ENCODE measurements at places on chromosomes 2 and 18.

DNA sequence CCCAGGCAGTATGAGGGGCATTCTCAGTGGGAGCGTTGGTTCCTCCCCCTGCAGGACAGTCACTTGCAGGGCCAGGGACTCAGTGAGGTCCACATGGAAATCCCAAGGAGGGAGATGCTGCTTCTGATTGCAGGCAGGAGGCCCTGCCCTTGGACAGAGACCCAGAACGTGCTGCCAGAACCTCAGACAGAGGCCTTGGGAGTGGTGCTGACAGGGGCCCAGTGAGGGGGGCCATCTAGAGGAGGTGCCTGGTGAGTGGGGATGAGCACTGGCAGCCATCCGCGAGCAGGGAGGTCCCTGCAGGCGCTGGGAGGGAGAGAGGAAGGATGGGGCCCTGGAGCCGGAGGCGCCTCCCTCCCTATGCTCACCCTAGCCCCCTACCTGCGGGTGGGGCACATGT is 133.1 kb downstream of the DYSF start:
- no peak for DNase-seq

- no peak for DNase-seq
These were observed 256.7 kb upstream of the RBBP8 start for GRCh38 chr18:22676423-22676822.

GRCh38 chr2:190435031-190435670 is 27.0 kb downstream of the MFSD6 start:
- no peak for DNase-seq

- no peak for DNase-seq
These were observed 121.9 kb upstream of the ACAA2 start for GRCh38 chr18:49935215-49935614.

GRCh38 chr18:78542204-78542603 is 437.4 kb upstream of the SALL3 start:
- DNase-seq = no peak

- DNase-seq = no peak
These were observed 64.1 kb downstream of the FBXO15 start for GRCh38 chr18:74083557-74083952.

- no peak for DNase-seq
These were observed 23.1 kb downstream of the FAM178B start for GRCh38 chr2:96963316-96963715.

DNA sequence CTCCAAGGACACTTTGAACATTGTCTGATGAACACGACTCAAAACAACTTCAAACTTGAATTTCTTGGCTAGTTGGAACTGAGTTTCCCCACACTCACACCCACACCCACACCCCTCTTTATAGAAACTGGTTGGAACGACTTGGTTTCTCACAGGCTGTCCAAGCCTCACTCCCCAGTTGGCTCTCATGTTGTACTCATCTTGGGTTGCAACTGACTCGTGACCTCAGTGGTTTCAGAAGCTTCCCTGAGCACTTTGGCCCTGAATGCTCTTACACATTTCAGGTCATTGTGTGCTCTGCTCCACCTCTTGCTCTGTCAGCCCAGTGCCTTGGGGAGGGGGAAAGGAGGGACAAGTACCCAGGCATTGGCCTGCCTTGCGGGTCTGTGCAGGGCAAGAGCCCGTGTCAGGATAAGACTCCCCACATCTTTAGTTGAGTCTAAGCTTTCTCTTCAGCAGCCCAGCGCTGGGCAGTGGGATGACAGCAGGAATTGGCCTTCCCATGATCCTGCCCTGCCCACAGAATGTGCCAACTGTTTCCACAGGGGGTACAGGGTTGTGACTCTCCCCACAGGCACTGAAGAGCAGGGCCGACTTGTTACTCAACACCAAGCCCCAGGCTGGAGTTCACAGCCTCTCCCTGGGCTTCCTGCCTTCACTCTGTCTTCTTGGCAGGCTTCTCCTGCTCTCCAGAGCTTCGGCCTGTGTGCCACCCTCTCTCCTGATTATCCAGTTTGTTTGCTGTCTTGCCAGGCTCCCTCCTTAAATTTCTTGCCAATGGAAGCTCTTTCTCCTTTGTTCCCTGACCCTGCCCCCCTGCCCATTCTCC is 104.6 kb downstream of the RTN4 start:
- no peak for DNase-seq

DNA sequence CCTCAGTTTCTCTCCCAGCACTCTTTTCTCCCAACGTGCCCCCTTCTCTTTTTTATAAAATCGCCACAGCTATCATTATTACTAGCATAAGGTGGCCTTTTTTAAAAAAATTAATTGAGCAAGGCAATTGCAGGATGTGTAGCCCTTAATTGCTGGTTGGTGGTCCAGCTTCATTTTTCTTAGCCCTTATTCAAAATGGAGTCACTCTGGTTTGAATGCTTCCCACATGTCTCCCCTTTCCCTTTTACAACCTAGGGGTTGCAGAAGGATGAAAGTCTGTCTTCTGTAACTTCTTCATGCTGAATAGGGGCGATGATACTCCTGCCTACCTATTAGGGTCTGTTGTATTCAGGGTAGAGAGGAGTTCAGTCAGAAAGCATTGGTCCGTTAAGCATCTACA is 36.6 kb upstream of the PROKR1 start:
- no peak for DNase-seq

GRCh38 chr2:58428096-58429013 is 187.2 kb upstream of the FANCL start:
- no peak for DNase-seq

DNA sequence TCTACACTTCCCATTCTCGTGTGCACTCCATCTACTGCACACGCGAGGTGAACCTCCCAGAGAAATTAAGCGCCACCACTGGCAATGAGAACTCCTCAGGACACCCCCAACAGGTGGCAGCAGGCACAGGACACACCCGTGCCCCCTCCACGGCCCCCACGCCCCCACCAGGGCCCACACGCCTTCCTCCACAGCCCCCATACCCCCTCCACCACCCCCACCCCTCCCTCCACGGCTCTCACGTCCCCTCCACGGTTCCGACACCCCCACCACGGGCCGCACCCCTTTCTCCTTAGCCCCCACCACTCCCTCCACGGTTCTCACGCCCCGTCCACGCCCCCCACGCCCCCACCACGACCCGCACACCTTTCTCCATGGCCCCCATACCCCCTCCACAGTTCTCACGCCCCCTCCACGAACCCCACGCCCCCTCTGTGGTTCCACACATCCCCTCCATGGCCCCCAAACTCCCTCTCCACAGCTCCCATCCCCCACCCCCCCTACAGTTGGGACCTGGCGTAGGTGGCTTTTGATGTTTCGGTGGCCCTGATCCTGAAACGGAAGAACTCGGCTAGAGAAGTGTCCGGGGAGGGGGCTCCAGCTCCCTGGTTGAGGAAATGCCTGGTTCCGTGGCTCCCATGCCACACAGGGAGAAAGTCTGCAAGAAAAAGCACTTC is 110.8 kb downstream of the ZNF516 start:
- no peak for DNase-seq

- no peak for DNase-seq
These were observed 1.5 kb downstream of the CNRIP1 start for GRCh38 chr2:68317971-68318913.

DNA sequence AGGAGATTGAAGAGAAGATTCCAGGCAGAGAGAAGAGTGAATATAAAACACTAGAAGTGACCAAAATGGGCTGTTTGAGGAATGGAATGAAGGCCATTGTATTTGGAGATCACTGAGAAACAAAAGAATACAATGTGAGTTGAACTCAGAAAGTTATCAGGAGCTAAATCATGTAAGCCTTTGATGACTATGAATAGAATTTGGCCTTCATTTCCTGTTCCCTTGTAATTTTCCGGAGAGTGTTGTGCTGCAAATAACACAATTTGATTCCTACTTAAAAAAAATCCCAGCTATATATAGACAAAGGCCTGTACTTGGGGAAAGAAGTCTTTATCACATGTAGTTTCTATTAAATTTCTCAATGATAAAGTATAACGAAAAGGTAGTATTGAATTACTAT is 33.7 kb upstream of the KYNU start:
- DNase-seq = no peak

DNA sequence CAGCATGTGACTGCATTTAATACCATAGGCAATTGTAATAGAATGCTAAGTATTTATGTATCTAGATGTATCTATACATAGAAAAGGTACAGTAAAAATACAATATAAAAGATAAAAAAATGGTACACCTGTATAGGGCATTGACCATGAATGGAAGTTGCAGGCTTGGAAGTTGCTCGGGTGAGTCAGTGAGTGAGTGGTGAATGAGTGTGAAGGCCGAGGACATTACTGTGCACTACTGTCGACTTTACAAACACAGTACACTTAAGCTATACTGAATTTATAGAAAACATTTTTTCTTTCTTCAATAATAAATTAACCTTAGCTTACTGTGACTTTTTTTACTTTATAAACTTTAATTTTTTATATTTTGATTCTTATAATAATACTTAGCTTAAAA is 8.9 kb downstream of the DIS3L2 start:
- no peak for DNase-seq

DNA sequence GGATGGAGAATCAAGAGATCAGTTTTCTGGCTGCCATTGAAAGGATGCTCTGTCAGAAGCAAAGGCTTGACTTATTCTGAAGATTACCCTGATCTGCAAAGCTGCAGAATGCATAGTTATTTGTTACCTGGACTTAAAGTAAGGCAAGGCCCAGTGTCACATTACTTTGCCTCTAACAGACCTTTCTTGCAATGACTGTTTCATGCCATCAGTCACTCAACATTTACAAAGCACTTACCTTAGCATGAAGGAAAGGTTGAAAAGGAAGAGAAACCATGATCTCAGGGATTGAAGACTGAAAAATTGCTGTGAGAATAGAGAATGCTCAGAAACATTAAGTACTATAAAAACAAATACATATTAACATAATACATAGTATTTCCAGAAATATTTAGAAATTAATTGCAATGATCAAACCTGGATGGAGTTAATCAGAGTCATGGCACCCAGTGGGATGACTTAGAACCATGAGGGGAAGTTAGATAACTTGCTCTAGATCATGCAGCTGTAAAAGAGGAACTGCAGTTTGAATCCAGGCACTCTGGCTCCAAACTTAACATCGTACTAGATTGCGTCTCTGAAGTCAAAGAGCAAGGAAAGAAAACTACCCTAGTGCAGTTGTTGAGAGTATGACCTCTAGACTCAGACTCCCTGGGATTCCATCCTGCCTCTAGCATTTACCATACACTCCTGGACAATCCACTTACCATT is 26.5 kb upstream of the FAM117B start:
- no peak for DNase-seq

DNA sequence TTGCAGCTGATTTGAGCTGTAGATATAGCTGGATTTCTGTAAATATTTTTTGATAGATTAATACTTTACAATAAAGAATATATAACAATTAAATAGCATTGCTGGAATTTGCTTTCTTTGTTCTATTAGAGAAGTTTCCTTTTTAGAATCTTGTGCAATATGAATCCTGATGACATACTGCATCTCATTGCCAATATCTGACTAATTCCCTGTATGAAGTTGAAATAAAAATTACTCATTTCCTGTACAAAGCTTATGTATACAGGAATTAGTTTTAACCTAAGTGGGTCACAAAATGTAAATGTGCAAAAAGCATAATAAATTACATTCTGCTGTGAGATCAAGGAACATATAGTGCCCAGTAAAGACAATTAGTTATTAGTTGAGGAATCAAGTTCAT is 72.8 kb upstream of the TMEFF2 start:
- no peak for DNase-seq

GRCh38 chr2:218403810-218404209 is 4.1 kb downstream of the CTDSP1 start:
- DNase-seq = no peak

DNA sequence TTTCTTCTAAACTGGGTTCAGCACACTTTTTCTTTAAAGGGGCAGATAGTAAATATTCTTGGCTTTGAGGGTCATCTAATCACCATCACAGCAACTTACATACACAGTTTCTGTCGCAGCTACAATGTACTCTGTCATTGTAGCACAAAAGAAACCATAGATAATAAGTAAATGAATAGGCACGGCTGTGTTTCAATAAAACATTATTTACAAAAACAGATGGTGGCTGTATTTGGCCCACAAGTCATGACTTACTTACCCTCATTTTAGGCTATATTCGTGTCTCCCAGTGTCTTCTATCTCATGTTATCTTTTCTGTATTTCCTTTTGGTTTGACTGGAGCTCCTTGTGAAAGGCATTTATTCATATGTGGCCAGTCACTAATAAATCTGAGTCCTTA is 168.3 kb downstream of the MAP2 start:
- no peak for DNase-seq

- no peak for DNase-seq
These were observed 19.1 kb downstream of the HDAC4 start for GRCh38 chr2:239381709-239382134.

GRCh38 chr2:86556508-86556907 is 6.7 kb downstream of the CHMP3 start:
- no peak for DNase-seq

GRCh38 chr2:149735237-149735958 is 147.8 kb upstream of the MMADHC start:
- DNase-seq = no peak

DNA sequence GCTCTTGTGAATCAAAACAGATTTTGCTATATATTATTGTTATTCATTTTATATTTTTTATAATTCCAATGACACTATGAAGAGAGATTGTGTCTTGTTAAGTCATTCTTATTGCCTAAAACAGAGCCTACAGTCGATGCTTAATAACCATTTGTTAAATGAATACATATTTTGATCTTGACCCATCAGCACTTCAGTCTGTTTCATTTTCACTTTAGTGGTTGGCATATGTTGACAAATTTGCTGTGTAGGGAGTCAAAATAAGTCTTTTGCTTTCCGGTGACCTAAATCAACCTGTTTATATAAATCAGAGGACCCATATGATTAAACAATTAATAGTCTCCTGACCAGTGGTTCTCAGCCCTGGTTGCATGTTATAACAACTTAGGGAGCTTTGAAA is 97.1 kb downstream of the TXNL1 start:
- no peak for DNase-seq

- DNase-seq = no peak
These were observed 411.6 kb upstream of the NRP2 start for GRCh38 chr2:205270689-205271088.

GRCh38 chr2:50126845-50127244 is 905.1 kb downstream of the NRXN1 start:
- DNase-seq = no peak

DNA sequence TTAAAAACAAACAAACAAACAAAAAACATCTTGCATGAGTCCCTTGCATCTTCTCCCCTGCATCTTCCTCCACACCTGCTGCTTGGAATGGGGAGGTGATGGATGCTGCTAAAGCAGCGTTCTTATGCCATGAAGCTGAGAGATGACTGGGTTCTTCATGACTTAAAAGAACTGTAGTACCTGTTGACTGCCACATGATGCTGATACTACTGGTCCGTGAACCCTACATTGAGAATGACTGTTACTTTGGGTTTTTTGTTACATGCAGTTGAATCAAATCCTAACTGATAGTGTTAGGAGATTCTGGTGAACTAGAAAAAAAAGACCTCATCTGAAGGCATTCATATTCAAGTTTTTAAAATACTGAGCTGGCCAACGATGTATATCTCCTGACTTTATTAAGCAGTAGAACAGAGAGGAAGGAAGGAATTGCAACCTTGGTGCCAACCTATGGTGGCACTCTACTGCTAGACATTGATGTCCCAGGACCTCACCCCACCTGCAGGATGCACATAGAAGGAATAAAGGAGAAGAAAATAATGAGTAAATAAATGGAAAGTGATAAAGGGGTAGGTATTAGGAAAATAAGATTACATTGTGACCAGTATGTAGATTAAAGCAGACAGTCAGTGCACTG is 63.2 kb upstream of the SPAG16 start:
- DNase-seq = no peak

- DNase-seq = no peak
These were observed 14.1 kb downstream of the ADD2 start for GRCh38 chr2:70753902-70754301.
